ENCODE measurements at places on chromosomes 2 and 18.

GRCh38 chr18:42864876-42865275 is 250.6 kb downstream of the RIT2 start:
- no peaks in the 10 kb centered on the region for H3K4me1 ChIP-seq
- H3K4me3 ChIP-seq = no peak overlapping the region
- no peaks in the 10 kb centered on the region for H3K27me3 ChIP-seq
- no peaks in the 10 kb centered on the region for H3K36me3 ChIP-seq
- DNase-seq = no peak

DNA sequence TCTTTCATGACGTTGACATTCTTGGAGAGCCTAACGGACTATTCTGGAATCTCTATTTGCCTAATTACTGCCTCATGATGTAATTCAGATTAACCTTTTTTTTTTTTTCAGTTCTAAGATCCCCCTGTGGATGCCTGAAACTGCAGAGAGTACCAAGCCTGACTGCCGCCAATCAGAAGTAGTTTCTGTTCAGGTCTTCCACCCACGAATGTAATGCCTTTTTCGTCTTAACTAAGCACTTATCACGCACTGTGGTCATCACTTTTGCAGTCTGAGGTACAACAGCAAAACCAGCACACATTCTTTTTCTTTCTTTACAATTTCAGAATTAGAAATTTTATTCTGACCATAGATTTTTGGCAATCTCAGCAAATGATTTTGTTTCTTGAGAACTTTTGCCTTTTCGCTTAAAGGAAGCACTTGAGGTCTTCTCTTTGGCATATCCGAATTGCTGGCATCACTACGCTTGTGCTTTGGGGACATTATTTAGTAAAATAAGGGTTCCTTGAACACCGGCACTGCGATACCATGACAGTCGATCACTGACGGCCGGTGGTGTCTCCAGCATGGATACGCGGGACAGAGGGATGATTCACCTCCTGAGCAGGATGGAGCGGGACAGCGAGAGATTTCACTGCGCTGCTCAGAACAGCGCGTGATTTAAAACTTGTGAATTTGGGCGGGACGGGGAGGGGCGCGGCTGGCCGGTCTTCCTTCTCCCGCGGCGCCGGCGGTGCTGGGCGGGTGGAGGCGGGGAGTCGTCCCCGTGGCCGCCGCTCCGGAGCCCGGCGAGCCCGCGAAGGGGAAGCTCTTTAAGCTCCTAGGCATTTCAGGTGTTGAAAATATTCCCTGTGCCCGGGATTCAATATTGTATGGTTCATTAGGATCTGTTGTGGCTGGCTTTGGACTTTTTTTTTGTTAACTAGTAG is 32.0 kb upstream of the GPR55 start:
- peaks cover 4% of the 10 kb centered on the region for H3K36me3 ChIP-seq
- peak overlapping the region; percentile 89 for H3K4me3 ChIP-seq
- peaks cover 68% of the 10 kb centered on the region for H3K27me3 ChIP-seq
- DNase-seq = no peak
- peaks cover 11% of the 10 kb centered on the region for H3K4me1 ChIP-seq

- DNase-seq = no peak
- peaks cover 23% of the 10 kb centered on the region for H3K36me3 ChIP-seq
- H3K4me3 ChIP-seq = no peak overlapping the region
- no peaks in the 10 kb centered on the region for H3K27me3 ChIP-seq
These were observed 51.8 kb upstream of the GPR75 start for GRCh38 chr2:53911434-53912189.

DNA sequence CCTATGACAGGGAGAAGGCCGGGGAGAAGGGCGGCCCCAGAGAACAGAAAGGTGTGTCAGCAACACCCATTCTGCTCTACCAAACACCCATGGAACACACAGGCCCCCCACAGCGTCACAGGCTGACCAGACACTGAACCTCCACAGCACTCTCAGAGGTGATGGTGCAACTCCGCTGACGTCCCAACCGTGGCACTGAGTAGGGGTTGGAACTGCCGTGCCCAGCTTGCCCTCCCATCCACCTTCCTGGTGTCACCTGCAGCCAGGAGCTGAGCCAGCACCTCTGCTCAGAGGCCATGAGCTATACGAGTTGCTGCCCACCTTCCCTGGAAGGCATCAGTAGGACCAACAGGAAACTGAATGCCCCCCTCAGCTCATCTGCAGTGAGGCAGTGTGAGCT is 412.9 kb upstream of the SALL3 start:
- H3K27me3 ChIP-seq = no peaks in the 10 kb centered on the region
- H3K36me3 ChIP-seq = peaks cover 6% of the 10 kb centered on the region
- no peak for DNase-seq
- H3K4me3 ChIP-seq = no peak overlapping the region
- H3K27ac ChIP-seq = no peak overlapping the region

- no peak overlapping the region for H3K4me3 ChIP-seq
- H3K36me3 ChIP-seq = no peaks in the 10 kb centered on the region
- H3K4me1 ChIP-seq = no peaks in the 10 kb centered on the region
- no peak for DNase-seq
These were observed 26.3 kb downstream of the MERTK start for GRCh38 chr2:111924617-111925107.

DNA sequence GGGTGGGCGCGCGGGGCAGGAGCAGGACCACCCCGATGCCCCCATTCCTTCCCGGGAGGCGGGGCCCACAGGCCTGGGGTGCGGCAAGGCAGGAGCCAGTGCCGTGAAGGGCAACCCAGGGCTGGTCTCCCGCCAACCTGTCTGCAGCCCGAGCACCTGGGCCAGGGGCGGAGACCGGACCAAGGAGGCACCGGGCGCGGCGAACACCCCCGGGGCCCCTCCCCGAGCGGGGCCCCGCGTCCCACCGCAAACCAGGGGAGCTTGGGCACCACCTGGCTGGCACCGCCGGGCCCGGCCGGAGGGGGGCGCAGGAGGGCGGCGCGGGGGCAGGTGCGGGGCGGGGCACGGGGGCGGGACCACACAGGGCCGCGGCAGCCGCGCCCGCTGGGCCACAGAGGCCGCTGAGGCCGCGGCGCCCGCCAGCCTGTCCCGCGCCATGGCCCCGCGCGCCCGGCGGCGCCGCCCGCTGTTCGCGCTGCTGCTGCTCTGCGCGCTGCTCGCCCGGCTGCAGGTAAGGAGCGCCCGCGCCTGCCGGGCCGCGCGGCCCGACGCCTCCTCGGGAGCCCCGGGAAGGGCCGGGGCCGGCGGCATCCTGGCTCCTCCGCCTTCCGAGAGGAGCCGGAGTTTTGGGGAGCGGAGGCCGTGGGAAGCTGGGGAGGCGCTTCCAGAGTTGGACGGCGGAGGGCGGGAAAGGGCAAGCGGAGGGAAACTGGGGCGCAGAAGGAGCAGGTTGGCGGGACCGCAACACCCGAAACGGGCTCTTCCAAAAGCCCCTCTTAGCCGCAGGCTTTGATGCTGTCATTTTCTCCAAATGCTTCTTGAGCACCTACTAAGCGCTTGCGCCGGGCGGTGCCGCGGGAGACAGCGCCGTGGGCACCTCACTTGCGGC is at the start of gene TNFRSF11A:
TNFRSF11A (plus strand) TSS at position 394 of the 889 bp plus-strand sequence; CDS start at position 437, 43 bp downstream.
- H3K27me3 ChIP-seq = peaks cover 66% of the 10 kb centered on the region
- no peaks in the 10 kb centered on the region for H3K36me3 ChIP-seq
- H3K4me3 ChIP-seq = peak within 1 kb of the TSS; percentile 81
- peak; percentile 53 for DNase-seq
- H3K4me1 ChIP-seq = peaks cover 17% of the 10 kb centered on the region

DNA sequence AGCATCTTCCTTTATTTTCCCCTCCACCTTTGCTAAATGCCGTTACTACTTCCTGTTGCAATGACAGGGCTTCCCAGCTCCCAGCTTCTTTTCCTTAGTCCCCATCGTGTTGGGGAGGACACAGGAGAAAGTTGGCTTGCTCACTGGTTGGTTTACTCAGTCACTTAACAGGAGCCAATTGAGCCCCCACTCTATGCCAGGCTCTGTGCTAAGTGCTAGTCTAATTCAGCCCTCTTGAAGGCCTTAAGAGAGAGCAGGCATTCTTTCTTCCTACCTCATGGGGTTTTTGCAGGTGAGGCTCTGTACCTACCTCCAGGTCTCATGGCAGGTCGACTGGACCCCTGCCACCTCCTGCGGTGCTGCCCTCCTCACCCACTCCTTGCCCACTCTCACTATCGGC is 20.1 kb downstream of the TANC1 start:
- no peak for DNase-seq
- no peak overlapping the region for H3K27ac ChIP-seq
- H3K27me3 ChIP-seq = peaks cover 16% of the 10 kb centered on the region
- no peaks in the 10 kb centered on the region for H3K36me3 ChIP-seq
- no peak overlapping the region for H3K4me3 ChIP-seq
- no peaks in the 10 kb centered on the region for H3K4me1 ChIP-seq

GRCh38 chr2:234951664-234952269 is at the start of gene SH3BP4:
Gene SH3BP4 (plus strand): TSS chr2:234952017. CDS start chr2:235035003, 82,986 bp downstream.
- peaks cover 56% of the 10 kb centered on the region for H3K27me3 ChIP-seq
- H3K4me3 ChIP-seq = peak within 1 kb of the TSS; percentile 90
- peak; percentile 49 for DNase-seq
- no peaks in the 10 kb centered on the region for H3K36me3 ChIP-seq

- H3K27me3 ChIP-seq = no peaks in the 10 kb centered on the region
- no peak for DNase-seq
- H3K27ac ChIP-seq = no peak overlapping the region
- no peaks in the 10 kb centered on the region for H3K4me1 ChIP-seq
- no peak overlapping the region for H3K4me3 ChIP-seq
These were observed 1343.5 kb downstream of the SUCLG1 start for GRCh38 chr2:83115606-83116005.

- no peak overlapping the region for H3K4me3 ChIP-seq
- DNase-seq = no peak
- H3K4me1 ChIP-seq = peaks cover 7% of the 10 kb centered on the region
- peaks cover 38% of the 10 kb centered on the region for H3K27me3 ChIP-seq
These were observed 138.9 kb upstream of the ASB18 start for GRCh38 chr2:236403125-236403524.

GRCh38 chr2:199738727-199739412 is 112.1 kb downstream of the FTCDNL1 start:
- H3K36me3 ChIP-seq = no peaks in the 10 kb centered on the region
- peaks cover 34% of the 10 kb centered on the region for H3K27me3 ChIP-seq
- H3K4me3 ChIP-seq = no peak overlapping the region
- no peak overlapping the region for H3K27ac ChIP-seq
- no peaks in the 10 kb centered on the region for H3K4me1 ChIP-seq

GRCh38 chr18:26862084-26862483 is 3.4 kb downstream of the AQP4 start:
- H3K4me3 ChIP-seq = no peak overlapping the region
- no peaks in the 10 kb centered on the region for H3K36me3 ChIP-seq
- H3K27me3 ChIP-seq = peaks cover 33% of the 10 kb centered on the region
- H3K27ac ChIP-seq = no peak overlapping the region

DNA sequence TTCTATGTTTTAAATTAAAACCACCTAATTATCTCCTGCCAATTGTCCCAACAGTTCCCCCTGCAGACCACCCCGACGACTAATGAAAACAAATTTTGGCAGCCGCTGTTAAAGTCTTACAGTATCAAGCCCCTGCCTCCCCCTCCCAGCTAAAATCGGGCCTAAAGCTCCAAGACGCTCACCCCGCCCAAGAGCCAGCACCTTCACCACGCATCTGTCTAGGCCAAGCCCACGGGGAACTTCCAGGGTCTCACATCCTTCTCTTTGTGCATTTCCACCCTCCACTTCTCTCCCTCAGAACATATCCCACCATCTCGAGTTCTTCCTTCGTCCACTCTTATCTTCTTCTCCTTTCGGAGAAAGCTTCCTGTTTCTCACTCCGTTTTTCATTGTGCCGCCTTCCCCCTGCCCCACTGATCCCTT is 445 bp downstream of the PRPF40A start:
- peaks cover 56% of the 10 kb centered on the region for H3K4me1 ChIP-seq
- peak overlapping the region; percentile 98 for H3K4me3 ChIP-seq
- peaks cover 8% of the 10 kb centered on the region for H3K36me3 ChIP-seq
- DNase-seq = no peak
- H3K27me3 ChIP-seq = no peaks in the 10 kb centered on the region

DNA sequence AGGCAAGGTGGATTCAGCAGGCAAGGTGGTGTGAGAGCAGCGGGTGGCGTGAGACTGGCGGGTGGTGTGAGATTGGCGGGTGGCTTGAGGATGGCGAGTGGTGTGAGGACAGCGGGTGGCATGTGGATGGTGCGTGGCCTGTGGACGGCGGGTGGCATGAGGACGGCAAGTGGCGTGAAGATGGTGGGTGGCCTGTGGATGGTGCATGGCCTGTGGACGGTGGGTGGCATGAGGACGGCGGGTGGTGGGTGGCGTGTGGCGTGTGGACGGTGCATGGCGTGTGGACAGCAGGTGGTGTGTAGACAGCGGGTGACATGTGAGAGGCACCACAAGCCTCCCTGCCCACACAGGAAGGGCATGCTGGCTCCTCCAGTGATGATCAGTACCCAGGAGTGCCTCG is 186.9 kb upstream of the SALL3 start:
- no peak overlapping the region for H3K4me3 ChIP-seq
- H3K27ac ChIP-seq = no peak overlapping the region
- no peaks in the 10 kb centered on the region for H3K4me1 ChIP-seq
- H3K27me3 ChIP-seq = no peaks in the 10 kb centered on the region

DNA sequence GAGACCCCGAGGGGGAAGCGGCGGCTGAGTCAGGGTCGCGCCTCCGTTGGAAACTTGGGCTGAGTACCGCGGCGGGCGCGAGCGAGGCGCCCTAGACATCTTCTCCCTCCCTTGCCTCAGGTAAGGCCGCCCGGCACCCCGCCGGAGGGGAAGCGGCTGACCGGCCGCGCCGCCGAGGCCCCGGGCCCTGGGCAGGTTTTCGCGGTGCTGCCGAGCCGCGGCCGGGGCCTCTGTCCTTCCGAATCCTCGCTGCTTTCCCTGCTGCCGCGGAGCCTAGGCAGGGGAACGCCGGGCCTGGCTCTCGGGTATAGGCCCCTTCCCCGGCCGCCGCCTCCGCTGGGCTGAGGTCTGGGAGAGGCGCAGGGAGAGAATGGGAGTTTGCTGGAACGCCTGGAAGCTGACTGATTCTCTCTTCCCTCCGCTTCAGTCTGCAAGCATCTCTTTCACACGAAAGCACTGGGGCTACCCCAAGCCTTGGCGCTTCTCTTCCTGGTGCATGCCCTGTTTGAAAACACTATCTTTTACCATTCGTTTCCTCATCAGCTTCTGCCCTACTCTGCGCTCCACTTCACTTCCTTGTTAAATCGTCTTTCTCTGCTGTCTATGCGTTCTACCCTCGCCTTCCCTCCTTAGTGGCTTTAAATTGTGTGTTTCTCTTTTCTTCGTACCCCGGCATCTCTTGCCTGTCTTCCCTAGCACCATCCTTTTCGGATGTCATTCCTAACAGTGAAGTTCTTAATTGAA is 652 bp downstream of the PPM1B start:
- peak; percentile 60 for DNase-seq
- H3K27ac ChIP-seq = peak overlapping the region; percentile 99
- H3K36me3 ChIP-seq = peaks cover 5% of the 10 kb centered on the region
- peak overlapping the region; percentile 93 for H3K4me3 ChIP-seq
- no peaks in the 10 kb centered on the region for H3K27me3 ChIP-seq
